ENCODE measurements at places on chromosomes 5 and 9. TPM values are rescaled to one million over a fixed set of nuclear protein-coding genes. Genes with fewer than 3 reads are reported as not detected.

Gene WDR36
- total RNA-seq = 23.9 TPM

Gene SRA1
- 18.2 TPM for total RNA-seq

Gene MCC
- total RNA-seq = 19.4 TPM

Gene BTNL3
- not detected for total RNA-seq

Gene PTGES
- 15.5 TPM for total RNA-seq

Gene IFNA7
- not detected for total RNA-seq

Gene INSL6
- total RNA-seq = not detected

Gene SHISAL2B
- total RNA-seq = not detected

Gene ZNF462
- 10.0 TPM for total RNA-seq

Gene GLIPR2
- total RNA-seq = 41.5 TPM

Gene CCDC171
- 1.3 TPM for total RNA-seq

Gene NR5A1
- not detected for total RNA-seq

Gene GRIA1
- total RNA-seq = not detected

Gene PCDHGA8
- total RNA-seq = 1.4 TPM

Gene PGGT1B
- total RNA-seq = 11.4 TPM

Gene PCDHGC3
- 55.5 TPM for total RNA-seq

Gene SNX24
- total RNA-seq = 13.1 TPM

Gene SAXO1
- not detected for total RNA-seq

Gene ZDHHC21
- total RNA-seq = 1.4 TPM

Gene SURF1
- 45.4 TPM for total RNA-seq

Gene PRDM9
- total RNA-seq = not detected

Gene UNC13B
- 12.5 TPM for total RNA-seq

Gene PGM5
- total RNA-seq = 6.3 TPM

Gene HTR1A
- total RNA-seq = not detected

Gene ZNF883
- 4.5 TPM for total RNA-seq

Gene TMOD1
- total RNA-seq = not detected

Gene DNAH5
- 0.77 TPM for total RNA-seq

Gene TEK
- total RNA-seq = 14.2 TPM

Gene RNF208
- not detected for total RNA-seq

Gene CER1
- total RNA-seq = not detected

Gene CCDC69
- 12.9 TPM for total RNA-seq

Gene IFNE
- 0.12 TPM for total RNA-seq
